ENCODE measurements at places on chromosomes 7 and 10. TPM values are rescaled to one million over a fixed set of nuclear protein-coding genes. Genes with fewer than 3 reads are reported as not detected.

CNNM1 gene
- 0.28 TPM for total RNA-seq

ARPC1A gene
- total RNA-seq, result 76.0 TPM

DNA sequence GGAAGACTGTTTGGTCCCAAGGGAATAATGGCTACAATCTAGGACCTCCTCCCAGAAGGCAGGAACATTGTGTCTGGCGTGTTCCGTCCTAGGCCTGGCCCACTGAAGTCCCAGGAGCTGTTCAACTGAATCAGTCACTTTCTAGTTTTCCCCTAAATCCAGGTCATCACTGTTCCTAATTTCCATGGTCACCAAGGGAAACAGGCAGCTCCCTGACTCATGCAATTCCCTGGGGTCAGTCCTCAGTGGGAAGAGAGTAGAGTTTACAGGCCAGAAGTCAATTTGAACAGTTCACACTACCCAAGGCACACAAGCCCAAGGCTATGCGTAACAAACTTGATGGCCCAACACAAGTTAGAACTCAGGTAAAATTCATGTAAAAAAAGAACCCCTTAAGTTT lies 44.0 kb downstream of the CREB3L2 start:
- H3K36me3 ChIP-seq, result peaks cover 15% of the 10 kb centered on the region
- H3K4me1 ChIP-seq, result peaks cover 17% of the 10 kb centered on the region
- H3K4me3 ChIP-seq, result no peak overlapping the region

DNA sequence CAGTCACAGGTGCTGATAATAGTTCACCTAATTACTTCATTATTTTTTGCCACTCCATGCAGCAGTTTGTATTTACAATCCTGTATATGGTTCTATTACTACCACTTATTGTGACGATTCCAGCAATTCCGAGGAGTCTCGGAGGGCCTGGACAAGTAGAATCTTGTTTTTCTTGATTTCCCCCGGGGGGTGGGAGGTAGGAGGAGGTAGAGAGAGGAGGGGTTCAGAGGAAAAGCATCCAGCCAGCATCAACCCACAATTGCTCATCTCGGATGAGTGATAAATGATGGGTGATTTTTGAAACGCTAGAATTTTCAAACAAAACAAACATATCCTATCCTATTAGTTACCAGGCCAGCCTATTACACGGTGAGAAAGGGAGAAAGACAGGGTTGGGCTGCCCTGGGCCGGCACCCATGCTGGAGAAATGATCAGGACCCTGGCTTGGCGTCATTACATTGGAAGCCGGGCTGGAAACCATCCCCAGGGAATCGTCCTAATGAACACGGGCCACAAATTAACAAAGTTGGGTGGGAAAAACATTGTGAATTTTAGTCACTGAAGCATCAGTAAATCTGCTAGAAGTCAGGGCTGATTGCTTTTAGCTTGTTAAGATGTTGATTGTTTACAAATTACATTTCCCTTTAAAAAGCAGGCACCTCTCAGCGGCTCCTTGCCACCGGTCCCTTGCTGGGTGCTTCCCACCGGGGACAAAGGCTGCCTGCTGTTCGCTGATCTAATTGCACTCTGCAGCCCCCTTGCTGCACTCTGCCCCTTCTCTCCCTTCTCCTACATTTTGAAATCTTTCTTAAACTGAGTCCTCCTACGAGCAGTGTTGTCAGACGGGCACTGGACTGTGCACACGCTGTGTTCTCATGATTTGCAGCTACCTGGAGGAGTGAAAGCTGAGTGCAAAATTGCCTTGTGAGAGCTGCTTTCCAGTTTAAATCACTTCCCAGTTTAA lies 95.5 kb downstream of the FAM204A start:
- peaks cover 5% of the 10 kb centered on the region for H3K4me1 ChIP-seq
- no peaks in the 10 kb centered on the region for H3K36me3 ChIP-seq
- H3K27me3 ChIP-seq, result peaks cover 53% of the 10 kb centered on the region
- no peak overlapping the region for H3K27ac ChIP-seq
- no peak for DNase-seq
- no peak overlapping the region for H3K4me3 ChIP-seq

TUBB8 gene
- total RNA-seq, result not detected

CALHM1 gene
- not detected for total RNA-seq

DNA sequence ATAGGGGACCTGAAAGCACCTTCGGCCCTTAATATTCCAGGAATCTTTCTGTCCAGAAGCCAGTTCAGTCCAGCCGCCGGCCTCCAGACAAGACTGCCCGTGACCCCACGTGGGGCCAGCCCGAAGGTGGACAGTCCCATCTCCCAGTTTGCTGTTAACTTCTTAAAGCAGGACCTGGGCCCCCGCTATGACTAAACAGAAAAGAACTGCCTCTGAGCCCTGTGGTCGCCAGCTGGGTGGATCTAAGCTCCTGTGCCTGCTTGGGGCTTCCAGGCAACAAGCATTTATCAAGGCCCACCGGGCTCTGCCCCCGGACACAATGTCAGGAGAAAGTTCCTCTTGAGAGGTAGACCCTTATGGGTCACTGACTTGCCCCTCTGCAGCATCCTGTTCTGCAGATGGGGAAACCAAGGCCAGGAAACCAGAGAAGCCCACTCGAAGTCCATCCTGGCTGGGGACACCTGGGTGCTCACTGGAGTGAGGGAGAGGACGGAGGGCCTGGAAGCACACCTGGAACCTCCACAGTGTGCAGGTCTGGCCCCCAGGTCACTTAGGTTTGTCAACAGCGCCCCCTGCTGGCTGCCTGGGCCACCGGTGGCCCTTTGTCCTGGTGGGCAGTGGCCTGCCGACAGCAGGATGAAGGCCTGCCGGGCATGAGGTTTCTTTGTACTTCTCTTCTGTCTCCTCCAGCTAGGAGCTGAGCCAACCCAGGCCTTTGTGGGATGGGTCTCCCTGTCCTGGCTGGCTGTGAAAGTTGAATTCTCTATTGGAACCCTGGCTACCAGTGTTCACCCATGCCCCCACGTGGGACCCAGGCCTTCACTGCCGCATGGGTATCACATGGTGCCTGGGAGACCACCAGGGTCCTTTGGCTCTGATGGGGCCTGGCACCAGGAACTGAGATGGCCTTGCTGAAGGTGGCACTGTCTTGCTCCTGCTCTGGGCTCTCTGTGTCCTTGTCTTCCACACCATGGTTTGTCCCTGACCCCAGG lies 128.0 kb downstream of the ZMIZ1 start:
- no peaks in the 10 kb centered on the region for H3K36me3 ChIP-seq
- peaks cover 3% of the 10 kb centered on the region for H3K4me1 ChIP-seq
- DNase-seq, result peak; percentile 92
- H3K4me3 ChIP-seq, result no peak overlapping the region
- no peak overlapping the region for H3K27ac ChIP-seq

DNA sequence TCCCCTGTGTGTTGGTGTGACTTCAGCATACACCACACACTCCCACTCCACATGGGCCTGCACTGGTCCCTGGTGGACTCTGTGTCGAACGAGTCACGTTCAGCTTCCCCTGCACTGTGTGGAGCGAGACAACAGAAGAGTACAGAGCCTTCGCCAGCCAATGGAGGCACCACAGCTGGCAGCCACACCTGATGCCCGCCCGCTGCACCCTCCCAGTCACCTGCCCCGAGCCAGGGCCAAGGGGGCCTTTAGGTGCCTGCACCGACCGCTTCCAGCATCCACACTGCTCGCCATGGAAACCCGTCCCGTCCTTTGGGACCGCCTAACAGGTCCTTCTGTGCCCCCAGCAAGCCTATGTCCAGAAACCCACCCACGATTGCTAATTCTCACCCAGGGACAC lies 9.2 kb downstream of the FOXL3 start:
- H3K27ac ChIP-seq, result no peak overlapping the region
- no peak overlapping the region for H3K4me3 ChIP-seq
- no peak for DNase-seq
- H3K27me3 ChIP-seq, result no peaks in the 10 kb centered on the region
